ENCODE measurements at places on chromosomes 7 and 10.

DNA sequence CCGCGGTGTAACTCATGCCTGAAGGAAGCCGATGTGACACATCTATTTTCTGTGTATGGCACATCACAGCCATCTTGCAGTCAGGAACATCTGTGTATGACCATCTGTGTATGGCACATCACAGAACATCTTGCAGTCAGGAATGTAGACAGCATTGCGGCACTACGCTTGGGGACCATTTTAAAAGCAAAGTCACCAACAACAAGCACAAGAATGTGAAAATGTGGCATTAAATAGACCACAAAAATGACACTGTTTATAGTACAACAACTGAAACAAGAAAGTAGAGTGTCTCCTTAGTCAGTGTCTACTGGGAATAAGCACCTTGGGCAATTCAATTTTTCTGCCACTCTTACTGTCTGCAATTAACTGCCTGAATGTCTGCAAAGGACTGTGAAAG lies 124.4 kb downstream of the HGF start:
- no peak for DNase-seq

DNA sequence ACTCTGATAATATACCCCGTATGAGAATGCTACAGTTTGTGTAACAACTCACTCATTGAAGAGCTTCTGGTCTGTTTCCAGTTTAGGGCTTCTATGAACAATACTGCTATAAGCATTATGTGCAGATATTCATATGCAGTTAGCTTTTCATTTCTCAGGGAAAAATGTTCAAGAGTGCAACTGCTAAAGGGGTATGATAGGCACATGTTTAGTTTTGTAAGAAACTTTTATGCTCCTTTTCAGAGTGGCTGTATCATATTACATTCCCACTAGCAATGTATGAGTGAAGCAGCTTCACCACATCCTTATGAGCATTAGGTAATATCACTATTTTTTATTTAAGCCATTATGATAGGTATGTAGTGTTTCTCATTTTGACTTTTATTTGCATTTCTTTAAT lies 182.6 kb upstream of the CXCL12 start:
- no peak for DNase-seq

- DNase-seq: no peak
Observed at GRCh38 chr7:107446531-107446930, 23.3 kb upstream of the GPR22 start.

GRCh38 chr10:78863140-78863905 lies 205.4 kb upstream of the ZMIZ1 start:
- DNase-seq: no peak

DNA sequence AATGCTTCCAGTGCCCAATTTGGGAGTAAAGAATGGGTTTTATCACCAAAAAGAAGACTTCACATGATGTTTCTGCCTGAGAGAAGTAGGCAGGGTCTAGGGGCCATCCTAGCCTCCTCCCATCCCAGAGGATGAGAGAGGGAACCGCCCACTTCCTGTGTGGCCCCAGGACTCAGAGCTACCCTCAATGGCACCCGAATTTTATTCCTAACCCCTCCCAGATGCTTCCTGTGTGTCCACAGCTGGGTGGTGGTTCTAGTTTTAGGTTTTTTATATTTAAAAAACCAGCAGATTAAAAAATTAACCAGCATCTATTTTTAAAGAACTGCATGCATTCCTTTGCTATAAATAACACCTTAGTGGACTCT lies 583.5 kb downstream of the PTPRN2 start:
- no peak for DNase-seq

GRCh38 chr7:132347123-132347522 lies 229.1 kb downstream of the PLXNA4 start:
- DNase-seq: no peak

DNA sequence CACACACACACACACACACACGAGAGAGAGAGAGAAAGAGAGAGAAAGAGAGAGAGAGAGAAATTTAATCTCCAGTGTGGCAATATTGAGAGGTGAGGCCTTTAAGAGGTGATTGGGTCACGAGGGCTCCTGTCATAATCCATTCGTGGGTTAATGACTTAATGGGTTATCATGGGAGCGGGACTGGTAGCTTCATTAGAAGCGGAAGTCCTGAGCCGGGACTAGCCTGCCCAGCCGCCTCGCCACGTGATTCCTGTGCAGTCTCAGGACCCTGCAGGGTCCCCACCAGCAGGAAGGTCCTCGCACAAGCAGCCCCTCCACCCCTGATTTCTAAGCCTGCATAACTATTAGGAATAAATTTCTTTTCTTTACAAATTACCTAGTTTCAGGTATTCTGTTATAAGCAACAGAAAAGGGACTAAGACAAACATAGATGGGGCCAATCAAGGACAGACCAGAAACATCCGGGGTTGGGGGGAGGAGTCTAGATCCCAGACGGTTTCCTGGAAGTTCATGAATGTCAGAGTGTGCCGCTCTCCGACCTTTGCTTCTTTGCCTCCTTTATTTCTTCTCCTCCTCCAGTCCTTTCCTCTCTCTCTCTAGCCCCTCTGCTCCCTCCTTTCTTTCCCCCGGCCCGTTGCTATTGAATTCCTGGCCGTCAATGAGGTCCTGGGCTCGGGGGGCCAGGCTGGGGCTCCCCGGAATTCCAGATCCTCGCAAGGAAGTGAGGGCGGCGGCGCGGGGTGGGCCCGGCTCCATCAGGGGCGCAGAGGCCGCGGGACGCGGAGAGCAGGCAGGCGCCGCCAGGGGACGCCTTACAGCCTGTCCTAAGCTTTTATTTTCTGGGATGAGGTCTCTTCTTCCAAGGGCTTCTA lies 146.8 kb downstream of the CYP26A1 start:
- no peak for DNase-seq

DNA sequence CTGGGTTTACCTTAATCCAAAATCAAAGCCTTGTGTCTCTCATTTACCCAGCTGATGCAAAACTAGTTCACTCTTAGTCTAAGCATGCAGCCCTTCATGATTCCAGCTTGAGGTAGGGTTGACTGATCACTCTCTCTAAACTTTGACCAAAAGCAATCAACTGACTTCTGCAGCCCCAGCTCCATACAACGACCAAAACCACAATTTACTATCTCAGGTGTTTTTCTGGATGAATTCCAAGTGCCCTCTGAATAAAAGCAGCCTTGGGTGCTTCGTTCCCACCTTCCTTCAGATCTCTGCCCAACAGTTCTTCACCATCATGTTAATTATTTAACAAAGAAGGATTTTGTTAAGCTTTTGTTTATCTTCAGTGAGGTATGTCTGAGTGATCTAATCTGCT lies 62.6 kb downstream of the CCDC6 start:
- no peak for DNase-seq

Data from common myeloid progenitor, CD34-positive (primary cell).